ENCODE measurements at places on chromosomes 12 and 14.

DNA sequence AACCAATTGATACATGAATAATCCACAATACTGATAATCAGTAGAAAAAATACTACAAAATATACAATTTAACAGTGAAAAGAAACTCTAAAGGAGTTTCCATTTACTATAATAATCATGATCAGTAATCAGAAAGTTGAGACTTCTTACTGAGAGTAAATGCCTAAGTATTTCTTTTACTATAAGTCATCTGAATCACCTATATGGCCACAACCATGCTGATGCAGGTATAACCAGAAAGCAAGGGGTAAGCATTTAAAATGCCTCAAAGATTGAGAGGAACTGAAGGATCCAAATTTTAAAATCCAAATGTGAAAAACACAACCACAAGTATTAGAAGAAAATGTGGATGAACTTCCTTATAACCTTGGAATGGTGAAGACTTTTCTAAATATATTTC, 23.4 kb downstream of the CDK17 start:
- DNase-seq, result no peak

GRCh38 chr14:91401751-91402150, 15.9 kb downstream of the CCDC88C start:
- DNase-seq, result no peak

DNA sequence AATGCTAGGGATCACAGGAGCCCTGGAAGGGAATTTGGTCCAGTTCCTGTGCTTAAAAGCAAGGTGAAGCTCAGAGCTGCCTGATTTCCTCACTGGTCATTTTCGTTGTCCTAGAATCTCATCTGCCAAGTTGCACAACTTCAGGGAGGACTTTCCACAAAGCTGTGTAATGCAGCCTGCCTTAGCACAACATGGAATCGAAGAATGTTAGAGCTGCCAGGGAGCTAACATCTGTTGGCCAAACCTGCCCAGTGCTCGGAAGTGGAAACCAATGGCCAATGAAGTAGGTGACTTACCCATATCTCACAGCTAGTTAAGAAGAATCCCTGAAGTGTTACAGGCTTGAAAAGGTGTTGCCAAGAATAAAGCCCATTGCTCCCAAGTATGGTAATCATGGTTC, 79.9 kb upstream of the SSTR1 start:
- no peak for DNase-seq

DNA sequence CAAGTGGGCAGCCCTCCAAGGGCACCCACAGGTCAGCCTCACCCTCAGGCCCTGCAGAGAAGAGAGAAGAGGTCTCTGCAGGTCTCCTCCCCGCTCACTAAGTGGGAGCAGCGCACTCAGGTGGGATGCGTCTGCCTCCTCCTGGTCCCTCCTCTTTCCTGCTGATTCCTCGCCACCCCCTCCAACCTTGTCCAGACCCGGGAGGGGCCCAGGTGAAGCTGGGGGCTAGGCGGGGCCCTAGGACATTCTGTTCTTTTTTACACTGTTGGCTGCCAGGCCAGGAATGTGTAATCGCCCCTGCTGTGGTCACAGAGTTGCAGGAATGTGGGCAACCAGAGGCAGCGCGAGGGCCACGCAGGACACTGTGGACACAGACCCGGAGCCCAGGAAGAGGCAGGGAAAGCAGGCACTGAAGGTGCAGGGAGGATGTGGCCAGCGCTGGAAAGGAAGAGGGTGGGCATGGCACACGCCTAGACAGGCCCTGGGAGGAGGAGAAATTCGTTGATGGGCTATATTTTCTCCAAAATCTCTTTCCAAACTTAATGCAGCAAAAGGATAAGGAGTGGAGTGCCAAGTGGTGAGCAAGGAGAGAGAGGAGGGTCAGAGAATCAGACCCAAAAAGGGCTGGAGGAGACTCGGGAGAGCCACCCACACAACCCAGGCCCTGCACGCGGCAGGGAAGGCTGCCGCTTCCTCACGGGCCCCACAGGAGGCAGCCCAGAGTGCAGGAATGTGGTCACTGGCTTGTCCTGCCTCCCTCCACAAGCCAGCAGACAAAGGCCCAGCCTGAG, 911 bp upstream of the SCNN1A start:
- DNase-seq, result peak; percentile 58

GRCh38 chr12:40444174-40444573, 219.4 kb downstream of the LRRK2 start:
- DNase-seq, result no peak

DNA sequence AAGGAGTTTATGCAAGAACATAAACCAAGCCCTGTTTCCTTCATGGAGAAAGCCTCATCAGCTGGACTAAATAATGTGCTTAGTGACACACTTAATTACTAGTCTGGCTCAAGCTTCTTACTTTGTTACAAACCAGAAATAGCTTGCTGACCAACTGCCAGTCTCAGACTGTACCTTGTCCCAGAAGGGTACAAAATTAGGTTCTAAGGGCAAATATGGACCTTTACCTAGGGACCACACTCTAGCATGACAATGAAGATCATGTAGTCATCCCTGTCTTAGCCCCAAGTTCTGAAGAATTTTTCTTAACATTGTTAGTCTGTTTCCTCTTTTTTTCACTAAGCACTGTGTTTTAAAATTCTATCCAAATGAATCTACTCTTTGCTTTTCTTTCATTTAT, 2.2 kb downstream of the AMN1 start:
- DNase-seq, result no peak

GRCh38 chr14:102088012-102088792, 1.4 kb upstream of the HSP90AA1 start:
- peak; percentile 42 for DNase-seq

Data from fibroblast of skin of right biceps (primary cell).